Heart left ventricle (tissue), 16 donors: ENCODE measurements at places on chromosomes 5 and 9. TPM values are rescaled to one million over a fixed set of nuclear protein-coding genes. Genes with fewer than 3 reads are reported as not detected.

The PCDHGA5 gene
- 1.5 TPM for polyA plus RNA-seq

The MYOZ3 gene
- 4.6 TPM for polyA plus RNA-seq

The PNPLA7 gene
- polyA plus RNA-seq = 0.78 TPM

The PCDHGB5 gene
- 5.1 TPM for polyA plus RNA-seq

The GARIN3 gene
- not detected for polyA plus RNA-seq

The CCL21 gene
- 13.9 TPM for polyA plus RNA-seq

The PFN3 gene
- polyA plus RNA-seq = not detected

The IFNB1 gene
- not detected for polyA plus RNA-seq

The NUDT12 gene
- polyA plus RNA-seq = 6.0 TPM

The IL11RA gene
- polyA plus RNA-seq = 20.8 TPM

DNA sequence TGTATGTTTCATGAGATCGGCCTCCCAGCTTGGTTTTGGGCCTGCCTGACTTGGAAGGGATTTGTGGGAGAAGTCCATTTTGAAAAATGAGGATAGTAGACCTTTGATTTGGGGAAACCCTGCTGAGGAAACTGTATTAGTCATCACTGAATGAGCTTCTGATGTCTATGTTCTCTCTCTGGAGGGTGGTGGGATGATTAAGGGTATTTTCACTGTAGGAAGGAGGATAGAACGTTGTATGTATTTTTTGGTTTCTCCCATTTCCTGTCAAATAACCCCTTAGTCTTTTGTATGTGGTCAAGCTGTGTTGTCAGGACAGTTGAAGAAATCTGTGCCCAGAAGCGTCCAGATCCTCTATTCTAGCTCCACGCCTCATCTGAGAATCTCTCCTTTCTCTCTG lies 151.9 kb downstream of the INSYN2B start:
- no peak for DNase-seq

GRCh38 chr5:181189962-181190710 lies 14.9 kb downstream of the TRIM7 start:
- no peak for DNase-seq

DNA sequence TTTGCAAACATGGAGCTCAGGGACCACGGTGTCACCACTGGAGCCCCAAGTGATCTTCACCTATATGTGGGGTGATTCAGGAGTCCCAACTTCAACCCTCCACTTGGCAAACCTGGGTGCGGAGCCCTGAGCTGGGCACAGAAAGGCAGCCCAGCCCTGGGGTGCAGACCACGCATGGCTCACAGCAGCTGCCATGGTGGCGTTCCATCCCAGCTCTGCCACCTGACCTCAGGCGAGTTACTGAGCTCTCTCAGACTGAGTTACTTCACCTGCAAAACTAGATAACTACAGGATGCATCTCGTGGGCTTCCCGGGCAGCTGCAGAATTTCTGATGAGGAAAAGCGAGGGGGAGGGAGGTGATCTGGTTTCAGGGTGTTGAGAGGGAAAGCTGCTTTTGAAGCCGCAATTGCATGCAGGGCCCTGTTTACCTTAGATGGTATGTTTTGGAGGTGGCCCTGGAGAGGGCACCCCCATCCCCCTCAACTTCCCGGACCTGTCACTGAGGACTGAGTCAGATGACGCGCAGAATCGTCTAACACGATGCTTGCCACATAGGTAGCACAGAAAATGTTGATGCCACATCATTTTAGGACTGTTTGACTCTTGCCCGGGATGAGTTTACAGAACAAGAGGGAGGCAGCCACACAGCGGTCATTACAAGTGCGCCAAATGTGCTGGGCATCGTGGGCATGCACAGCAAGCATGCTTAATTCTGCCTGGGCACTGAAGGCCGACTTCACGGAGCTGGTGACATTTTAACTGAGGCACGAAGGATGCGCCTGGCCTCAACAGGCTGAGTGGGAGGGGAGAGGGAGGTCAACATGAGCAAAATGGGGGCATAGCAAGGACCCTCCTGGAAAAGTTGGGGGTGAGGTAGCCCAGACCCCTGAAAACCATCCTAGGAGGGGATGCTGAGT lies 154.6 kb downstream of the COL23A1 start:
- no peak for DNase-seq

DNA sequence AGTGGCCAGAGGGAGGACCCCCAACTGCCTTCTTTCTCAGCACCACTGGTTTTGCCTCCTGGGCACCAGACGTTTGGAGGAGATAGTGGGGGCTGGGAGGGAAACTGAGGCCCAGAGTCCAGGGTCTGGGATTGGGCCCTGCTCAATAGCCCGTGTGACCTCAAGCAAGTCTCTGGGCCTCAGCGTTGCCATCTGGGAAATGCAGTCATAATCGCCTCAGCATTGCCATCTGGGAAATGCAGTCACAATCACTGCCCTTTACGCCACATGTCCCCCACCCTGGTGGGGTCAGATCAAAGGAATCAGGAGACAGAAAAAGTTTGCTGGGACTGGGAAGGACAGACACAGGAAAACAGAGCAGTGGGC lies 1.6 kb downstream of the SH2D3C start:
- DNase-seq = no peak

- no peak for DNase-seq
These were observed 523.8 kb downstream of the RASEF start for GRCh38 chr9:82539146-82539545.

DNA sequence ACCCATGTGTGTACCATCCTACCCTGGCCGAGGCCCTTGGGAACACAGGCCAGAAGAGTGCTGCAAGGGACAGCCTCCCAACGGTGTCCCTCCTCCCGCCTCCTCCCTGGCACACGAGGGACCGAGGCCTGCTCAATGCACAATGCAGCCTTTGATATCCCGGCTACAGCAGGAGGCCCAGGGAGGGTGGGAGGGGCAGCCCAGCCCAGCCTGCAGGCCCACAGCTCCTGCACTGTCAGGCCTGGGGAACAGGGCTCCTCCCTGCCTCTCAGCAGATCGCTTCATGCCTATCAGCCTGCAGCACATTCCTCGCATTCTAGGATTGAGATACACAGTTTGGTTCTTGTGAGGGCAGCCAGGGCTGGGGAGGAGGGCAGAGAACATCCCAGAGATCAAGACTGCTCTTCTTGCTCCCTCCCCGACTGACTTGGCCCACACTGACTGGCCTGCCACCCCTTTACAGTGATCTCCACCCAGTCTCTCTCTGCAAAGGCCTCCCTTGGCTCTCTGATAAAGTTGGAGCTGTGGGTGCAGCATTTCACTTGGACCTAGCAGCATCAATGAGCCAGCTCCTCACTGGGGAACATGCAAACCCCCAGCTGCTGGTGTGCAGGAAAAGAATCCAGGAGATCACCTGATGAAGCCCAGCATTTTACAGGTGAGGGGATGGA lies at the start of gene SH3TC2:
SH3TC2 (minus strand) TSS at position 46 of the 671 bp plus-strand sequence; CDS start at position 6, 40 bp downstream.
- DNase-seq = peak; percentile 74

- DNase-seq = no peak
These were observed 45.7 kb downstream of the MUSK start for GRCh38 chr9:110714314-110714713.

DNA sequence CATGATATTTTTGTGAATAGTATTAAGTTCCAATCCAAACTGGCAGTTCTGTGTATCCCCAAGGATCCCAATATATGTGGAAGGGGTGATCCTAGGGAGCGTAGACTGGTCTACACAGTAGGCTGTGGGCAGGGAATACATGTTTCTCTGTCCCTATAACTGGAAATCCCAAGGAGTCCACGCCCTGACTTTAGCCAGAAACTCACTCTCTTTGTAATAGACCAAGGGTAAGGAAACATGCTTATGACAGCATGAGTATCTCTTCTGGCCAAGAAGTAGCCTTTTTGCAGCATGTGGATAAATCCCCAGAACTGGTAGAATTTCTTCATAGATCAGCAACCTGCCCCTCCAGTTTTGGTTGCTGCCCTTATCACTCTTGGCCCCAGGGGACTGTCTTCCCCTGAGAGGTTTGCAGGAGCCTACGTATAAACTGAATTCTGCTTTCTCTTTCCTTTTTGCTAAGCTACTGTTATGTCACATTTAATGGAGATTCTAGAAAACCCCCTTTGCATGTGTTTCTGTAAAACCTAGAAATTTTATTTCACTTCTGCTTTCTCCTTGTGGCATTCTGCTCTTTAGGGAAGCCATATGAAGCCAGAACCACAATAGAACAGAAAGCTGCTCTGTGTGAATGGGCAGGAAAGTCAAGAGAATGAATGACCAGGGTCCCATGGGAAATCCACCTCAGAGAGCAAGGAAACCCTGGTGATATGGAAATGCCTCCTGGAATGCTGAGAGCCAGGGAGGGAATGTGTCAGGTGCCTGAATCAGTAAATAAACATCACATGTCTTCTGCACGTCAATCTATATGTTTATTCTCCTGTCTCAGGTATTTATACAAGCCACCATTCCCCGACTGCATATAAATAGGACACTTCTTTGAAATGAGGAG lies 3.5 kb downstream of the IFNA2 start:
- DNase-seq = no peak

DNA sequence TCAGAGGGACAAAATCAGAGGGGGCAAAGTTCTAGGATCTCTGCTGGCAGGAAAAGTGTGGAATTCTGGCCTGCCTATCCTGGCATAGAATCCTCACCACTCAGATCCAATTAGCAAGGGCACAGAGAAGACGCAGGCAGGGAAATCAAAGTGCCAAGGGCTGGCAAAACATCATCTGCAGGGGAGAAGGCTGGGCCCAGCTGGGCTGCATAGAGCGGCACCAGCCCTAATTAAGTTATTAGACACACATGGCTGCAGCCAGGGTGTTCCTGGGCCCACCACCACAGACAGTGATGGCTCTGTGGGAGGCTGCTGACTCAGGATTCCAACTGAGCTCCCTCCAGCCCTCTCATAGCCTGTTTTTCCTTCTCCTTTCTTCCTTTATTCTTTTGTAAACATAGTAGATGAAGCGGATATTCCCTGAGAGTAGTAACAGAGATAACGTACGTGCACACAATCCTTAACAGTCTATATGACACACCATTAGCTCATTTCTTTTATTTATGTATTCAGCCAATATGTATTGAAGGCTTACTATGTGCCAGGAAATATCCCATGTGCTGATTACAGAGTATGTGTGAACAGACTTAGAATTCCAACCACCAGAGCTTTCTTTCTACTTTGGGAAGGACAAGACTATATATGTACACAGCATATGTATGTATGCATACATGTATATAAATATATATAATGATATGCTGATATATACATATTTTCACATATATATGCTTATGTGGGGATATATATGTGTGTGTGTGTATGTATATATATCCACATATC lies 236.1 kb downstream of the ASTN2 start:
- no peak for DNase-seq

- no peak for DNase-seq
These were observed 13.4 kb downstream of the PTGES start for GRCh38 chr9:129739432-129739831.

DNA sequence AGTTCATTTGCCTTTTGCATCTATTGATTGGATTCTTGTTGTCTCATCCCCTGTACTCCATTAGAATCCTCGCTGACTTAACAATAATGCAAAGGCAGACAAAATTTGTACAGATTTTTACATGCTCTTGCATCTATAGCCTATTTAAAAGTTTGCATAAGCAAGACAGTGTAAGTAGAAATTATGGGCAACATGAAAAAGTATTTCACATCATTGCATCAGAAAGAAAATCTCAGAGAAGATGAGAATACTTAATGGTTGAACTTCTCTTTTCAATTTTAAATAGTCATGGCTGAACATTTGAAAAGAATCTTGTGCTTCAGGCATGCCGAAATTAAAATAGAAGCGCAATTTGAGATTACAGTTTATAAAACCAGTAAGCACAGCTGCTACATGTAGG lies 226.4 kb downstream of the EFNA5 start:
- DNase-seq = no peak

- DNase-seq = no peak
These were observed 17.7 kb upstream of the CARTPT start for GRCh38 chr5:71701407-71701806.

DNA sequence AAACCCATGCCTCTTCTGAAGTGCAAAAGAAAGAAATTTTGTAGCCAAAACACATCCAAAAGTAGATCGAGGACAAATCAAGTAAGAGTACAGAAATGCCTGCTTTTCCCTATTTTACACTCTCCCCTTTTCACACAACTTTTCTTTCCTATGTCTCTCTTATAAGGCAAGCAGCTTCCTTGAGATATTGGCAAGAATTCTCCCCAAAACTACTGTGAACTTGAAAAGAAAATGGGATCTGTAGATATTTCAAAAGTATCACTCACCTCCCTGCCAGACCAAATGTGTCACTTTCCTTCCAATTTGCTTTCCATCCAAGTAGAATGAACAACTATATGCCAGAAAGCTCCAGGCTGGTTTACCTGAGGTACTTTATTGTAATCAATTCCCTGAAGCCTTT lies 47.9 kb upstream of the GABRA6 start:
- DNase-seq = no peak

DNA sequence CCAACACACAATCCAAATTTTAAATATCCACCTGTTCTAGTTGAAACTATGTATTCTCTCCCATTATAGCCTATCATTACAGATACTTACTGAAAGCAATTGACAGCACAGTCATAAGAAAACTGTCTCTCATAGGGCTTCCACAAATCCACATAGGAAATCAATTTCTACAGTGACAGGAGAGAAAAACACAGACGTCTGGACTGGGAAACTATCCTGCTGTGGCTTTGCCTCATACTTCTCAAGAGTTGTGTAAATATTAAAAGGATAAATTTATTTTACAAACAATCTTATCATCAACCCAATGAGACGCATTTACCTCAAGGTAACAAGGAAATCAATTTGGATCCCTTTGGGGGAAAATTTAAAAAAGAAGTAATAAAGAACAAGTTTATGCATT lies 517.5 kb downstream of the EFNA5 start:
- DNase-seq = no peak

DNA sequence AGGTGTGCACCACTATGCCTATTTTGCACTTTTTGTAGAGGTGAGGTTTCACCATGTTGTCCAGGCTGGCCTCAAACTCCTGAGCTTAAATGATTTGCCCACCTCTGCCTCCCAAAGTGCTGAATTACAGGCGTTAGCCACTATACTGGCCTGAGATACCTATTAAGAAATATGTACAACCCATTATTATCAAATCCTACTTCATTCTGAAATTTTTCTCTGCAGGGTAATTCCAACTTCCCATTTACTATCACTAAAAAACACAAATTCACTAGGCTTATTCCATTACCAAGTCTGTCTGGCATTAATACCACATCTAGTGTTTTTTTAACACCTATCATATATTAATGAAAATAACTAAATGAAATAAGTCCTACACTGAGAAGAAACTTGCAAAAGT lies 18.2 kb downstream of the PPP2CA start:
- no peak for DNase-seq

DNA sequence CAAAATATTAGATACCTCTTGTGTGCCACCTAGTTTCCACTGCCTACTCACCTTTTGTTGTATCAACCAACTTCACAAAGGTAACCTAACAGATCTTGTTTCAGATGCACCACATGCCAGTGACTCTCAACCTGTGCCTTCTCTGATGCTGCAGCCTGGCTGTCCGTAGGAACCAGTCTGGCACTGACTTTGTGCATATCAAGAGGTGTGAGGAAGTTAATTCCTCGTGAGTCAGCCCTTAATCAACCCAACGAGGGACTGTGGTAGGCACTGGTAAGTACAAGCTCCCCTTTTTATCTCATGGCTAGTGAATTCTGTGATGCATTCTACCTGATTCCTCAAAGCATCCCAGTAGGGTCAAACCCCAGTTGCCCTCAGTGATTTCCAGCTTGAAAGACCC lies 215.4 kb upstream of the CTNND2 start:
- DNase-seq = no peak
